T-helper 17 cell (primary cell): ENCODE measurements at places on chromosomes 7 and 10. TPM values are rescaled to one million over a fixed set of nuclear protein-coding genes. Genes with fewer than 3 reads are reported as not detected.

ARMC10 gene
- 14.6 TPM for total RNA-seq

MEIG1 gene
- not detected for total RNA-seq

STEAP1 gene
- total RNA-seq = not detected

HOXA4 gene
- total RNA-seq = not detected

SFRP5 gene
- not detected for total RNA-seq

KIF11 gene
- 1.3 TPM for total RNA-seq

SVOPL gene
- not detected for total RNA-seq
